ENCODE measurements at places on chromosomes 6 and 20.
A peak's percentile ranks its signal among the peaks of the same experiment; 100 is the strongest.

GRCh38 chr6:43803055-43803782, 33.2 kb downstream of the VEGFA start:
- no peak for DNase-seq

DNA sequence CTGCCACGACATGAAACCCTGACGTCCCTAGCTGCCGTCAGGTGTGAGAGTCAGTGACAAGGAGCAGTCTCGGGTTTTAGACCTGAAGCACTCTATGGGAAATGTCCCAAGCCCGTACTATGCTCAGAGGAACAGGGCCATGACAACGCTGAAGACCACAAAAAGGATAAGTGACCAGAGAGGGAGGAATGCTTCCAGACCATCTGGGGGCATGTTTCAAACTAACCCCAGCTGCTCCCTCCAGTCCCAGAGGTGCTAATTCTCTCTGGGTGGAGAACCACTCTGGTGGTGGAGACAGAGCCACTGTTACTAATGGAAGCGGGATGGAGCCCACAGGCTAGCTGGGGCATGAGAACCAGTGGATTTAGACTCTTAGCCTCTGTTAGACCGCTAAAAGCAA, 8.7 kb downstream of the AURKA start:
- DNase-seq, result no peak

- DNase-seq, result peak; percentile 3
Observed at GRCh38 chr6:92479831-92480230, 939.5 kb downstream of the EPHA7 start.

- peak; percentile 25 for DNase-seq
Observed at GRCh38 chr6:95601133-95601532, 23.8 kb downstream of the MANEA start.

- no peak for DNase-seq
Observed at GRCh38 chr20:61444637-61445036, 192.6 kb downstream of the CDH4 start.

DNA sequence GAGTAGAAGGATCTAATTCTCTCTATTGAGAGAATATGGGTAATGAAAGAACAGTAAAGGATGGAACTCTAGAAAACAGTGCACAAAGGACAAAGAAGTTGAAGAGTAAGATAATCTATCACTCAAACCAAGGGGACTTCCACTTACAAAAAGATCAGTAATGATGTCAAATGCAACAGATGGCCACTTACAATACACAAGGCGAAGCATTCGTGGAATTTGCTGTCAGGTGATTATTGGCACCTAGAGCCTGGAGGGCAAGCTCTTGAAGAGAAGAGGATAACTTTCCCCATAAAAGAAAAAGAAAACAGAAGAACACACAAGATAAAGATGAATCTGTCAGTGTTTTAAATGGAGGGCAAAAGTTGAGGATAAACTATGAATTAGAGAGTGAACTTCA, 256.0 kb upstream of the TCF21 start:
- no peak for DNase-seq

- DNase-seq, result no peak
Observed at GRCh38 chr20:16201191-16201590, 372.1 kb downstream of the KIF16B start.

Measured in fibroblast of skin of back (primary cell).